Fibroblast of mammary gland (primary cell): ENCODE measurements at places on chromosomes 5 and 9.

DNA sequence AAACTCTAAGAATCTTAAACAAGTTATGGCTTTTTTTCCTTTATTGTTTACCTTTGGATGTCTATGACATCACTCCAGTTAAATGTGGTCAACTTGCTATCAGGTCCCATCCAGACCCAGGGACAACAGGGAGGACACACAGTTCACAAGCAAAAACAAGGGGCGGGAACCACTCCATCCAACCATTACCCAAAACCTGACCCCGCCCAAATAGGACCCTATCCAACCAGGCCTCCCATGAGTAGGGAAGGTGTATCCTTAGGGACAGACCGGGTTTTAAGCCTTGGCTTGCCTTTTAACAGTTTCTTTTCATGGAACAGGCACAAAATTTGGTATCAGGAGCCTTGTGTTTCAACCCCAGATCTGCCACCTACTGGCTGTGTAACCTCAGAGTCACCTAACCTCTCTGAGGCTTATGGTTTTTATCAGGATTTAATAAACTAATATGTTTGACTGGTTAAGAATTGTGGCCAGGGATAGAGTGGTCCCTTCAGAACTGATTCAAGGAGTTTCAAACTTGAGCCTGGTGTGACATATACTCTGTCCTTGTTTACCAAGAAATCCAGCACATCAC is 127.7 kb upstream of the RAD23B start:
- DNase-seq = no peak

GRCh38 chr5:68958428-68958827 is 135.4 kb upstream of the SLC30A5 start:
- no peak for DNase-seq

GRCh38 chr9:29001006-29001405 is 1427.7 kb upstream of the C9orf72 start:
- DNase-seq = no peak

DNA sequence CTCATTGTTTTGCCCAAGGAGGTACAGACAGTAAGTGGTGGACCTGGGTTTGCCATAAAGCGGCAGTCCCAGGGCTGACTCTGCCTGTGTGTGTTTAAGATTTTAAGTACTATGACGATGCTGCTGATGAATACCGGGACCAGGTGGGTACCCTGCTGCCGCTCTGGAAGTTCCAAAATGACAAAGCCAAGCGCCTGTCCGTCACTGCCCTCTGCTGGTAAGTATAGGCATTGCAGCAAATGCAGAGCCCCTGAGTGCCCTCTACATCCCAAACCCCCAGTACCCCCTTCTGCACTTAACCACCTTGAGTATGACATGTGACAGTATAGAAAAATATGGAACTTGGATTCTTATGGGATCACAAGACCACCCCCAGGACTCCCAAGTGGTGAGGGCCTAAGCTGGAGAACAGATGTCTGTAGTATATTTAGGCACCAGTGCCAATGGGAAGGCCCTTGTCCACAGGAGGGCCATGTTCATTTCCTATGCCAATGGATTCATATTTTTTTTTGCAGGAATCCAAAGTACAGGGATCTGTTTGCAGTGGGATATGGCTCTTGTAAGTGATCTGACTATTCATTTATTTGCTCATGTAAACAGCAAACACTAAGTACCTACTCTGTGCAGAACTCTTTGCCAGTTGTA is 22.0 kb downstream of the ENHO start:
- DNase-seq = peak; percentile 42

- DNase-seq = no peak
These were observed 167.7 kb upstream of the MPDZ start for GRCh38 chr9:13446938-13447842.

GRCh38 chr5:83973925-83974815 is 253.5 kb upstream of the HAPLN1 start:
- DNase-seq = no peak

DNA sequence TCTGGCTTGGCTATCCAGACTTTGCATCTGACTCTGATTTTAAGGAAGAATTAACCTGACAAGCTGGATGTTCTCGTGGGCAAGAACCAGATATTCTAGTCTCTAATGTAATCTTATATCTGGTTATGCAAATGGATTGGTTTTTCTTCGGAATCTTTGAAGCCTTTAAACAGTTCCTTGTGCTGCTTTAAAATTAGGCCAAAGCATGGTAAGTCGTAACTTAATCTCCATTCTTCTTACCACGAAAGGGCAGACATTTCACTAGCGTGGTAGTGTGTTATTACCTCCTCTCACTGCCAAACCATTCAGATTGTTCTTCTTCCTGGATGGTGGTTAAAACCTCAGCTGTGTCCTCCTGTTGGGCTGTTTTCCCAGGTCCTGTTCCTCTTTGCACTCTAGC is 34.1 kb upstream of the TTC23L start:
- DNase-seq = no peak

- DNase-seq = no peak
These were observed 60.7 kb downstream of the MAT2B start for GRCh38 chr5:163565931-163566608.

DNA sequence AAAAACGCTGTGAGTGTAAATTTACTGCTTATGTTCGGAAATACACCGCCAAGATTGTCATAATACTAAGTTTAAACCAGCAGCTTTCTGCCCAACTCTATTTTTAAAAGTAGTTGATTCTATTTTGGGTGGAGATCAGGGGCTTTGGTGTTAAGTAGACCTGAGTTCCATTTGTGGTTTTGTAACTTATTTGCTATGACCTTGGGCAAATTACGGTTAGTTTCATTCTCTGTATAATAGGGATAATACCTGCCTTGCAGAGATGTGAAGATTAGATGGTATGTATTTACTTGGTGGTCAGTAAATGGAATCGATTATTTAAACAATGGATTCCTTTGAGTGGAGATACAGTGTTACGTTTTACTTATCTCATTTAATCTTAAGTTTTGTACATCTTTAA is 1.6 kb downstream of the RAD23B start:
- no peak for DNase-seq

- DNase-seq = no peak
These were observed 255.3 kb downstream of the FSTL4 start for GRCh38 chr5:133356984-133357421.

DNA sequence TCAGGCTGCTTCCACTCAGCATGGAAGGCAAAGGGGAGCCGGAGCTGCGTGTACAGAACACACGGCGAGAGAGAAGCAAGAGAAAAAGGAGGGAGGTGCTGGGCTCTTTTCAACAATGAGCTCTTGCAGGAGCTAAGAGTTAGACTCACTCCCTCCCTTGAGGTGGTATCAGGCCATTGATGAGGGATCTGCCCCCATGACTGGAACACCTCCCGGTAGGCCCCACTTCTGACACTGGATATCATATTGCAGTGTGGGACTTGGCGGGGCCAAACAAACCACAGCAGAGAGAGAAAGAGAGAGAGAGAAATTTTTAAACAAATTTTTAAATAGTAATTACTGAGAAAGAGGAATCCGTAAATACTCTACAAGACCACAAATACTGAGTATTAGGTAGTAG is 182.2 kb downstream of the TRIO start:
- DNase-seq = no peak

DNA sequence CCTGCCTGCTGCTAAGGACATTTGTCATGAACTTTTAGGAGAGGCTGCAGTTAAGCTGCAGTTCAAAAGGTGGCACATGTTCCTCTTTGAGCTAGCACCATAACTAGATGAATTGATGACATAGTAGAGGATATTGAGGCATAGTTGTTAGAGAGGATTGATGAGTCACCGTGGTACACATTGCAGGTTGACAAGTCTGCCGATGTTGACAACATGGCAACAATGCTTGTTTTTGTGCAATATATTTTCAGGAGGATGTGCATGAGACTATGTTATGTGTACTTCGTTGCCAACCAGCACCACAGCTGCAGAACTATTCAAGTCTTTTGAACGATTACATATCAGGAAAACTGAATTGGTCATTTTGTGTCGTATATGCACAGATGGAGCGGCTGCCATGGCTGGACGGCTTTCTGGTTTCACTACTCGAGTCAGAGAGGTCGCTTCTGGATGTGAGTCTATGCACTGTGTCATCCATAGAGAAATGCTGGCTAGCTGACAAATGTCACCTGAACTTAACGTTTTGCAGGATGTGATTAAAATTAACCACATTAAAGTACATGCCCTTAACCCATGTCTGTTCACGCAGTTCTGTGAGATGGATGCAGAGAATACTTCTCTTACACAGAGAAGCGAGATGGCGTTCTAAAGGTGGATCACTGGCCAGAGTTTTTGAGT is 24.2 kb downstream of the ANP32B start:
- DNase-seq = peak; percentile 41

DNA sequence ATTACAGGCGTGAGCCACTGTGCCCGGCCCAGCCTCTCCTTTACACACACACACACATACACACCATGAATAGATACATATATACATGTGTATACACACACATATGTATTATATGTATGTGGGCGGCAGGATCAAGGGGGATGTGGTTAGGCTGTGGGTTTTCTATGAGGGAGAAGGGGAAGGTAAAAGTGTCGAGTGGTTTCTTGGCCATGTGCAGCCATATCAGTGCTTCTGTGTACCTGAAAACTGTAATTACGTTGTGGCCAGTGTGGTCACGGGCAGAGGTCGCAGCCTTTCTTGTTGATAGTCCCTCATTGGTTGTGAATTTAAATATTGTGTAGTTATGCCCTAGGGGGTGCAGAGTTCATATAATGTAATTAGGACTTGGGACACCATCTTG is 16.5 kb downstream of the CDK20 start:
- DNase-seq = no peak

GRCh38 chr5:33631786-33632185 is 191.0 kb downstream of the TARS1 start:
- peak; percentile 12 for DNase-seq

DNA sequence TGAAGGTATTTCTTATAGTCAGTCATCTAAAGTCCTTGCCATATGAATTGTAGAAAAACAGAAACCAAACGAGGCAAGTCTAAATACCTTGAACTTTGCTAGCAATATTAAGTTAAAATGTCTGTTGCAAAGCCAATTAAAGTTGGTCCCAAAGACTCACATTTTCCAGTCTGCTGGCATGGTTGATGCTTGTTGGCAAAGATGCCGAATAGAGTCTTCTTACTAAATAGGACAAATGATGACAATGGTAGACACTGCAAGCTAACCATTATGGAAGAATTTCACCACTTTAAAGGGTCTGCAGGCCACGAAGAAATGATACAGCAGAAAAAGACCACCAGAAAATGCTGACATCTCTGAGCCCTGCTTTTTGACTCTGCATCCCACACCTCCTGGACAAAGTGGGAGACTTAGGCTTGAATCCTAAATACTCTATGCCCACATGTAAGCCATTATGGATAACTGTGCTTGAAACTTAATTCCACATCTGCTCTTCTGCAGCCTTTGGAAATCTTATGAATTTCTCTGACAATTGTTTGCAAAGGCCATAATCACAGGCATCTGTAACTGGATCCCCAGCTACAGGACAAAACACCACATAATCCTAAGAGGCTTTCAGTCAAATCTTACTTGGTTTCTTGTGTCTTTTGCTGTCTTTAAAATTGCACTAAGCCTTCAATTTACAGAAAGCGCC is 61.3 kb downstream of the LHFPL2 start:
- no peak for DNase-seq
